ENCODE measurements at places on chromosomes 11 and 22.

DNA sequence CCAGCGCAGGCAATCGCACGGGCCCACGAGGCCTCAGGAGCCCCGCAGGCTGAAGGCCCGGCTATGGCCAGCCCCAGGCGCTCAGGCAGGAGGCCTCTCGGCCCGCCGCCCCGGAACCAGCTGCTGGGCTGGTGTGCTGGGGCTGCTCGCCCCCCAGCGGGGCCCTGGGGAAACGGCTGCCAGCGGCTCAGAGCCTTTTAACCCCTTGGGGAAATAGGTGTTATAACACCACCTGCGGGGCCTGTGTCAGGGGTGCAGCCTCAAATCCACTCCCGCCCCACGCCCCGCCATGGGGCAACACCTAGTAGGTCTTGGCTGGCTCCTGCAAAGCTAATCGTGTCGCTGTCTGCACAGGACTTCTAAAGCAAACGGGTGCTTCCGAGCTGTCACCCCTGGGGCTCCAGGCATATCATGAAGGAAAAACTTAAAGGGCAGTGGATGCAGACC lies 237.4 kb downstream of the TTC28 start:
- DNase-seq: no peak

GRCh38 chr11:126341760-126342161 lies 13.7 kb upstream of the ST3GAL4 start:
- peak; percentile 80 for DNase-seq

DNA sequence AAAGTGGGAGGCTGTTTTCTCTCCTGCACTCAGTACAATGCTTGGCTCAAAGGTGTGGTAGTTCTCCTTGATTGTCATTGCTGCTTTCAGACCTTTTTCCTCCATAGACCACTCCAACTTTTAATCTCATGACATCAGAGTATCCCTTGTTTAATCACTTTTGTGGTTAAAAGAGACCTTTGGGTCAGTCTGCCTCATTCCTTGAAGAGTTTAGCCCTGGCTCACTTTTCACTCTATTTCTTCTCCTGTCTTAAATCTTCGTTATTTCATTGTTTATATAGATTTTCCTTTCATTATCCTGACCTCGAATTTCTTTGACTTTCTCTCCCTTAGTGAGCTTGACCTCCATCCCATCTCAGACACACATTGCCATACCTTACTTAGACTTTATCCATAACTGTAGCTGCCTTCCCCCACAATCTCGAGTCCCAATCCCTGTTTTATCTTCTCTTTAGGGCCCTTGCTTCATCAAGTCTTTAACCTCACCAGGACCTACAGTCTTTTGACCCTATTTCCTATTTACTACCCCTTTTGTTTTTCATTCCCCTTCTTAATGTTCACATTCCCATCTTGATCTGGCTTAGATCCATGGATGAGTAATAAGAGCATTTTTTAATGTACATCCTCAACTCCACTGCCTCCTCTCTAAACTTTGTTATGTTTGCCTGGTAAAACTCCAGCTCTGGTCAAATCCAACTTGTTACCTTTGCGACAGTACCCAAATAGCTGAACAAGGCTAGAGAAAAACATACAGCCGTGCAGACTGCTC lies 9.5 kb downstream of the ATXN10 start:
- DNase-seq: peak; percentile 65

DNA sequence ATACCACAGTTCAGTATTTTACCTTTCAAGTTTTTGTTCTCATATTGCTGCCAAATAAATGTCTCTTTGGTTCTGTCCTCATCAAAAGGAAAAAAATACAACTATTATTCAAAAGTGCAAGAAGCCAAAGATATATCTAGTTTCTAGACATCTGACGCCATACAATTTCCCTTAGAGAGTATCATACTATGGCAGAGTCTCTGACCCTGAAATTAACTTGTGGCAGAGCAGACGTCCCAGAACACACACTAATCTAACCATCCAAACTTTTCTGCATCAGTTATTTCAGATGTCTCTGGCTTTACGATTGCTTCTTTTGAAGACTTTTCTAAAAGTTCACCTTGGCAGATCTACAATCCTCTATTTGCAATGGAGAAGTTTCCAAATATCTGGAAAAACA lies 2.7 kb downstream of the OR51T1 start:
- no peak for DNase-seq

GRCh38 chr22:26610996-26611395 lies 6.8 kb downstream of the CRYBB1 start:
- DNase-seq: peak; percentile 38

DNA sequence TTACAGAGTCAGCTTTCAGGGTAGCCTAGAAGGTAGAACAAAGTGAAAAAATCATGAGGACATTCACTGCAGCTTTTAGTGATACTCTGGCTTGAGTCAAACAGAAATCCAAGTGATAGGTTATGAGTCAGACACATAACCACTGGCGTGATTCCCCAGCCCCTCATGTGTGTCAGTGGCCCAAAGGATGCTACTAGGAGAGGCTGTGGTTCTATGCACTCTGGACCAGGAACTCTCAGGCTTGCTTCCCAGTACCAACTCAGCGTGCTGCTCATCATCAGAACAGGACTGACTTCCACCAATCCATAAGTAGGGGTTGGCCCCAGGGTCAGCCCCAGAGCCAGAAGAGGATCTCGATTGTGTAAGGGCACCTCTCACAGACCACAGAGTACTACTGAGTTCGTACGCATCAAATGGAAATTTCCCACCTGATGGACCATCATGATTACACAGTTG lies 116.8 kb downstream of the MED15 start:
- DNase-seq: peak; percentile 14

GRCh38 chr11:10693509-10694081 lies at the start of gene IRAG1:
TSS of gene IRAG1 (minus strand) at chr11:10693755. CDS start at chr11:10693602, 153 bp downstream.
- no peak for DNase-seq

- DNase-seq: peak; percentile 87
Observed at GRCh38 chr11:83193315-83194280, at the start of gene ANKRD42. TSS of gene ANKRD42 (plus strand) at chr11:83193712. CDS start at chr11:83194671, 959 bp downstream.

- DNase-seq: no peak
Observed at GRCh38 chr11:40037005-40037404, 1422.4 kb downstream of the LRRC4C start.

GRCh38 chr11:111737444-111738210 lies 28.6 kb downstream of the PPP2R1B start:
- DNase-seq: no peak

- no peak for DNase-seq
Observed at GRCh38 chr11:35846874-35847273, 97.0 kb upstream of the LDLRAD3 start.

DNA sequence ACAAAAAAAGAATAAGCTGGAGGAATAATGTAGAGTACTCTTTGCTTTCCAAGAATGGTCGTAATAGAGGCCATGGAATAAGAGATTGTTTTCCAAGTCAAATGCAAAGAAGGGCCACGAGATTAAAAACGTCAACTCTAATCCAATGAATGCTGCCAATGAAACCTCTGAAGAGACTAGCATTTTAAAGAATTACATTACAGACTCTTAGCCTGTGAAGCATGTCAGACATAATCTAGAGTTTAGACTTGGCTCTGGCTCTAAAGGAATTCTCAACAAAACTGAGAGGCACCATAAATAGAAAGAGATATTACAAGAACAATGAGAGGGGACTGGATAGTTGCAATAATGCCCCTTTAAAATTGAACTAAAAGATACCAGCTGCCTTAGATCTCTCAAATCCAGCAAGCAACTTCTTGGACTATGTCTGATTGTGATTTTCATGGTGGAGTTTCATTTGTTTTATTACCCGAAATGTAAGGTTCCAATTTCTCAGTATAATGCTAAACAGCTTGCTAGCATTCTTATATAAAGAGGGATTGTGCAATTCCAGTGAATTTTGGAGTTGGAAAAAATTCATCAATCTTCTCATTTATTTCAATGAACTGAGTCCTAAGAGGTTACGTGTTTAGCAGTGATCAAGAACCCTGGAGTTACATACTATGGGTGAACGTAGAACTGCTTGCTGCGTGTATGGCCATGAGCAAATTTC lies 5.6 kb downstream of the ETS1 start:
- no peak for DNase-seq

DNA sequence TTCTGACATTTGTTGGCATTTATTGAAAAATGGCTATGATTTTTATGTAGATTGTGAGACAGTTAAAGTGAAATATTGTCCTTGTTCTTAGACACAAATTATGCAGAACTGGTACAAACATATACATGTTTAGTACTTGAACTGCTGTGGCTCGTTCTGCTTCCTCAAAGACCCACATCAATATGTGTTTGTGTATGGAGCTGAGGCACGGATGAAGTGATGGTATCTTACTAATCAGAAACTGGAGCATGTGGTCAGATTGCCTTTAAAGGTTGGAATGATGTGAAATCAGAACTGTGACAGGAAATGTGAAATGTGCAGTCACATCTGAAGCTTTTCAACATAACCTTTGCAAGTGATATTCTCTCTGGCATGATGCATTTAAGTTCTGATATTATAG lies 130.4 kb downstream of the NAV2 start:
- no peak for DNase-seq

GRCh38 chr22:42655693-42656092 lies 6.5 kb upstream of the CYB5R3 start:
- DNase-seq: no peak

GRCh38 chr22:19791243-19791642 lies 30.7 kb downstream of the TBX1 start:
- DNase-seq: no peak

- no peak for DNase-seq
Observed at GRCh38 chr22:42268852-42269410, 1.5 kb downstream of the TCF20 start.

- no peak for DNase-seq
Observed at GRCh38 chr11:12083380-12083779, 27.0 kb upstream of the MICAL2 start.

DNA sequence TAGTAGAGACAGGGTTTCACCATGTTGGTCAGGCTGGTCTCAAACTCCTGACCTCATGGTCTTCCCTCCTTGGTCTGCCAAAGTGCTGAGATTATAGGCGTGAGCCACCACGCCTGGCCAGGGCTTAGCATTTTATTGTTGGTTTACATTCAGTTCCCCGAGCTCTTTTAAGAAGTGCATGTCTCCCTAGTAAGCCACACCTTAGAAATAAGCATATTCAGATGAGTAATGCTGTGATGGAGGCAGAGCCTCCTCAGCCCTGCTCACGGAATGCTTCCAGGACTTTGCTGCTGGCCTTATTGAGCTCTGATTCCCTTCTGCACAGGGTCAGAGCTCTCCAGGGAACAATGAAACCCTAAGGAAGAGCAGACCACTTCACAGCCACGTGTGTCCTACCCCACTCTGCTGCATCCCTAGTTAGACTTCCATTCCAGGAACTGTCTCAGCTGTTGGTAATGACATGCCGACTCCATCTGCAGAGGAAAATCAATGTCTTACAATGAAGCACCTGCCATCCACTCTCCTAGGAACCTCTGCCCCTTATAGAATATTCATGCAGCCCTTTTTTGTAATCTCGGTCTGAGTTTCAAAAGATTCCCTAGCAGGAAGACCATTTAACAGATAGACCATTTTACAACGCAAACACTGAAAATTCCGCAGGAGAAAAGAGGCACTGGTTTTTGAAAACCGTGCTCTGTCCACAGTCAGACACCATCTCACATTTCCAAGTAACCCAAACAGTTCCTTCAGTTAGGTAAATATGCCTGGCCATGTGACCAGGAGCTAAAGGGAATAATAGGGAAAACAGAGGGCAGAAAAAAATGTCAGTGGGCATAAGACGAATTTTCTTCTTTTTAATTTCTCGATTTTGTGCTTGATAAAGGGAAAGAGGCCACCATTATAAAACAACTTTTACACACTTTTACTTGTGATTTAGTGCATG lies 1.7 kb upstream of the JAM3 start:
- no peak for DNase-seq

- no peak for DNase-seq
Observed at GRCh38 chr11:14812757-14813156, 79.3 kb downstream of the CYP2R1 start.

DNA sequence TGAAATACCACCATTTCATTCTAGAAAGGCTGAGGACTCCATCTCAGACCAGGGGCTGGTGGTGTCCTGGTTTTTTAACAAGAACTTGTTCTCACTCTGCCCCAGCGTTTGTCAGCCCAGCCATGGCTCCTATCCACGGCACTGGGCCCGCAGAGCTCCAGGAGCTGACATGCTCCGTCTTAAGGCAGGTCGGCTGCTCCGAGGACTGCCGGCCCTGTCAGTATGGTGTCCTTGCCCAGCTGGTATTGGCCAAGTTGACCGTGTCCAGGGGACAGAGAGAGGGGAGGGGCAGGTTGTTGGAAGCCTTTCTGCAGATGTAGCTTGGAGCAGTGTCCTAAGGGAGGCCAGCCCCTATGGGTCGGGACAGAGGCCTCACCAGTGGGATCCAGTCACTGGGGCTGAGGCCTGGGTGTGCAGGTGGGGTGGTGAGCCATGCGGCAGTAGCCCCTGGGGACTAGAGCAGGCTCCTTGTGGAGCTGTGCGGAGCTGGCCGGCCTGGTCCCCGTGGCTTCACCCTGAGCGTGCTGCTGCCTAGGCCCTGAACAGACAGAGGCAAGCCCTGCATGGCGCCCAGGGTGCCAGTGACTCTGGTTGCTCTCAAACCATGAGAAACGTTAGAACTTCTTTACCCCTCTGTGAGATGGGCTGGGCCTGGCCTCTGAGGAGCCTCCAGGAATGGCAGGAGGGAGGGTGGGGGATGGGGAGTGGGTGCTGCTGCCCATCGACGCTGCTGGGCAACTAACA lies 39.9 kb upstream of the KCNQ1OT1 start:
- no peak for DNase-seq

GRCh38 chr11:66869567-66869870 lies 12.7 kb downstream of the LRFN4 start:
- DNase-seq: no peak

GRCh38 chr22:21726650-21727049 lies 8.9 kb downstream of the YPEL1 start:
- no peak for DNase-seq

DNA sequence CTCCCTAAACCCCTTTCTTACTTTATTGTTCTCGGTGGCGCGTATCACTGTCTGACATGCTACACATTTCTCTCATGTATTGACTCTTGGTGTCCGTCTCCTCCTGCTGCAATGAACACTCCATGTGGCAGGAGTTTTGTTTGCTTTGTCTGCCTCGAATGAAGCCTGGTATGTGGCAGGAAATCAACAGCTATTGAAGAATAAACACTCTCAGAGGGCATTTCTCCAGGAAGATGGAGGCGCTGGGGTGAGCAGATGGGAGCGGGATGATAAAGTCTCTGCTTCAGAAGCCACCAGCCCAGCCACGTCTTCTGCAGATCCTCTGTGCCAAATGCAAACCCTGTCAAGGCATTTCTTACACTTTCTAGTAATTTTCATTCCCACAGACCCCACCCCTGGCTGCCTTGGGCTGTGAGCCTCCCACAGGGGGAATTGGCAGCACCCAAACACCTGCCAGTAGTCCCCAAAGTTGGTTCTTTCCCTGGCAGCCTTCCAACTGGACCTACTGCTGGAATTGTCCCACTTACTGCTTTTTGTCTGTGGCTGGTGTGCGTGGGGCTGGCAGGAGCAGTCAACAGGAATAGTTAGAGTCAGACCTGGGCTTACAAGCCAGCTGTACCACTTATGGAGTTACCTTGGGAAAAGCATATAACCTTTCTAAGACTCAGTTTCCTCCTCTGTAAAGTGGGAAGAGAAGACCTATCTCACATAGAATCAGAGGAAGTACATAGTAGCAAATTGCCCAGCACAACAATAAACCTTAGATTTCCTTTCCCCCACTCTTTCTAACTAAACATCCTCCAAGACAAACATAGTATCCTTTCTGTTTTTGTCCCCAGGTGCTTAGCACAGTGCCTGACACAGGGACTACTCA lies 13.3 kb upstream of the IL10RA start:
- DNase-seq: no peak
